ENCODE measurements at places on chromosomes 3 and 15.
A peak's percentile ranks its signal among the peaks of the same experiment; 100 is the strongest.

DNA sequence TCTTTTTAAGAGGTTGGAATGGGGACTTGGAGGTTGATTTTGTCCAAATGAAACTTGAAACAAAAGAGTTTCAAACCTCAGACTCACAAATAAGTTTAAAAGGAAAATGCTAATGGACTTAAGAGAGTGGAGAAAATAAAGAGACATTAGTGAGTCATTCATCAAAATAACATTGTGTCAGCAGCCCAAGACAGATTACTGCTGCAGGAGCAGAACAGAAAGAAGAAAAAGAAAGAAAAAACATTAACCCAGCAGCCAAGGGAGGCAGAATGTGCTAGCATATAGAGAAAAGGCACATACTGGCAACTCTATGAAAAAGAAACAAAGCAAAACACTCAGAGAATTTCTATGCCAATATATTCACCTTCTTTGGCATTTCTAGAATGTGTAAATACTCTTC lies 42.6 kb downstream of the ADAMTS9 start:
- no peak for DNase-seq

DNA sequence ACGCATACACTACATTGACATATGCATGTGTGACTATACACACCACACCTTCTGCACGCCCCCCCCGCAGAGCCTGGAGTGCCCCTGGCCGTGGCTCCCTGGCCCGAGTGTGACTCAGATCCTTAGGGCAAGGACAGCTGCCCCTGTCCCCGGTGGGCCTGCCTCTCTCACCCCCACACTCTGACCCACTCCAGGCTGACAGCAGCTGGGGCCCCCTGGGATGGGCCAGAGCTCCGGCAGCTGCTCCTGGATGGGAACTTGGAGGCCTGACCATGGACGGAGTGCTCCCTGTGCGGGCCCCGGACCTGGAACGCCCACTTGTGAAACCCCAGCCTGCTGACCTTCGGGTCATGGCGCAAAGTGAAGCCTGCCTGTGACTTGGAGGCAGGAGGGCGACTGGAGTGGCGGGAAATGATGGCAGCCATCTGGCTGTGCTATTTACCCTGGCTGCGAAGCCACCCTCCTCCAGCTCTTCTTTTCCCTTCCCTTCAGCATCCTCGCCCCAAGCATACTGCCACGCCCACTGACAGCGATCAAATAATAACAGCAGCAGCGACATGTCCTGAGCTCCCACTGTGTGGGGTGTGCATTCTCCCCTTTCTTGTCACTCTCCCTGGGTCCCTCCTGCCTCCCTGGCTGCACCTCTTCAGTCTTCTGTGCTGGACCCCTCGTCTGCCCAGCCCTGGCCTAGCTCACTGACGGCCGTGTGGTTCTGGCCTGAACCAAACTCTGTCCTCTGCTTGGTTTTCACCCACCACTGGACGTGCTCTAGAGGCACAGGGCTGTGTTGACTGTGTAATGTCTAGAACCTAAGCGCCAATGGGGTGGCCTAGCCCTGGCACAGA lies 90.7 kb upstream of the MEF2A start:
- no peak for DNase-seq

GRCh38 chr3:11510356-11510755 lies 133.4 kb downstream of the VGLL4 start:
- DNase-seq, result no peak

DNA sequence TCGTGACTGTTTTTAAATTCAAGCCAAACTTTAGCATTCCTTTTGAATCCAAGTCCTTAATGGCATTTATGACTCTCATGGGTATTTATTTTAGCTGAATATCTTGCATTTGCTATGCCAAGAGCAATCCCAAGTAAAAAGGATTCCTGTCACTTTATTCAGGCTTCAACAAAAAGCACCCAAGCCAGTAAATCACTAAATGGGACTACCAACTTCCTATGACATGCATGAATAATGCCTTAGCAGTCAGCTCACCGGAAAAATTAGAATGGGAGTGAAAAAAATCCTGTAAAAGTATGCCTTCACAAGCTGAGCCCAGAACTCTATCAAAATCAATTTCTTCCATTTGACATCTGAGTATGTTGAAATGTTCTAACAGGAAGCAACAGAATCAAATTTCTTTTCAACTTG lies 1297.9 kb downstream of the ROBO2 start:
- peak; percentile 44 for DNase-seq

DNA sequence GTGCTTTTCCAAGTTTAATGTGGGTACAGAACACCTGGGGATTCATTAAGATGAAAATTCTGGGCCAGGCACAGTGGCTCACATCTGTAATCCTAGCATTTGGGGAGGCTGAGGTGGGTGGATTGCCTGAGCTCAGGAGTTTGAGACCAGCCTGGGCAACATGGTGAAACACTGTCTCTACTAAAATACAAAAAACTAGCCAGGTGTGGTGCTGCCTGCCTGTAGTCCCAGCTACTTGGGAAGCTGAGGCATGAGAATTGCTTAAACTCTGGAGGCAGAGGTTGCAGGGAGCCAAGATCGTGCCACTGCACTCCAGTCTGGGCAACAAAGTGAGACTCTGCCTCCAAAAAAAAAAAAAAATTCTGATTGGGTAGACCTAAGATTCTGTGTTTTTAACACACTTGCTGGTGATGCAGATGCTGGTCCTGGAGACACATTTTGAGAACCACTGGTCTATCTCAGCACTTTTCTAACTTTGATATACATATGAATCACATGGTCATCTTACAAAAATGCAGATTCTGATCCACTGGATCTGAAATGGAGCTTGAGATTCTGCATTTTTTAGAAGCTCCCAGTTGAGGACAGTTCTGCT lies 223.8 kb upstream of the SATB1 start:
- DNase-seq, result no peak

Data from AG09309 (cell line).